ENCODE measurements at places on chromosomes 16 and 17. TPM values are rescaled to one million over a fixed set of nuclear protein-coding genes. Genes with fewer than 3 reads are reported as not detected.

Gene SLC43A2
- total RNA-seq, result 5.2 TPM

Gene OXLD1
- 43.0 TPM for total RNA-seq

Gene TP53TG3B
- not detected for total RNA-seq

DNA sequence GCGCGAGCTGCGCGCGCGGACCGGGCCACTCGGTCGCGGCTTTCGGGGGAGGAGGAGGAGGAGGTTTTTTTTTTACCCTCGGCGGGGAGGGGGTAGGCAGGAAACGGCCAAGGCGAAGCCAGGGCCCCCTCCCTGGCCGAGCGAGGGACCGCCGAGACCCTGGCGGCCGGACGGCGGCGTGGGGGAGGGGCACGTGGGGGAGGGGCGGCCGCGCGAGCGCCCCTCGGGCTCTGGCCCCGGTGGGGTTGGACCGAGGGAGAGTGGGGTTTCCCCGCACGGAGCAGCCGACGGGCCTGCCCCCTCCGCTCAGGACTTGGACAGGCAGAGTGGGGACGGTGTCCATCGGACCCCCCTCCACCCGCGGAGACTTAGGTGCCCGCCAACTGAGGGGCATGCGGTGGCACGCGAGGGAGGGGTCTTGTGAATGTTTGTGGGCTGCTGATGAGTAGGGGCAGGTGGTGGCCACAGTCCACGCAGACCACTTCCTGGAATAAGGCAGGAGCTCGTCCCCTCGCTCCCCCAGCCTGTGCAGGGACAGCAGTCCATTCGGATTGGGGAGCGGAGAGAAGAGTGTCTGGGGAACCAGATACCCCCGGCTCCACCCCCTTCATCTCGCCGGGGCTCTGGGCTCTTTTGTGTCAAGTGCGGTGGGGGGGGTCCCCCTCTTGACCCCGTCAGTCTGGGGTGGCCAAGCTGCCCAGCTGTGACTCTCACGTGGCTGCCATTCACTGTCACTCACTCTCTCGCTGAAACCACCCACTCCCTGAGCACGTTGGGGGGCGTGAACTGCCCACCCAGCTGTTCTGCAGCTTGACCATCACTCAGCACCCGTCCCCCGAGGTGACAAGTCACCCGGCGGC lies 3.0 kb upstream of the CHD3 start:
- H3K27me3 ChIP-seq, result no peaks in the 10 kb centered on the region
- H3K4me1 ChIP-seq, result peaks cover 69% of the 10 kb centered on the region
- H3K27ac ChIP-seq, result peak overlapping the region; percentile 98

- H3K4me1 ChIP-seq, result peaks cover 26% of the 10 kb centered on the region
- no peaks in the 10 kb centered on the region for H3K27me3 ChIP-seq
- DNase-seq, result no peak
- H3K36me3 ChIP-seq, result no peaks in the 10 kb centered on the region
- peak overlapping the region; percentile 44 for H3K27ac ChIP-seq
These were observed 15.2 kb downstream of the C1QTNF1 start for GRCh38 chr17:79039171-79039570.

DNA sequence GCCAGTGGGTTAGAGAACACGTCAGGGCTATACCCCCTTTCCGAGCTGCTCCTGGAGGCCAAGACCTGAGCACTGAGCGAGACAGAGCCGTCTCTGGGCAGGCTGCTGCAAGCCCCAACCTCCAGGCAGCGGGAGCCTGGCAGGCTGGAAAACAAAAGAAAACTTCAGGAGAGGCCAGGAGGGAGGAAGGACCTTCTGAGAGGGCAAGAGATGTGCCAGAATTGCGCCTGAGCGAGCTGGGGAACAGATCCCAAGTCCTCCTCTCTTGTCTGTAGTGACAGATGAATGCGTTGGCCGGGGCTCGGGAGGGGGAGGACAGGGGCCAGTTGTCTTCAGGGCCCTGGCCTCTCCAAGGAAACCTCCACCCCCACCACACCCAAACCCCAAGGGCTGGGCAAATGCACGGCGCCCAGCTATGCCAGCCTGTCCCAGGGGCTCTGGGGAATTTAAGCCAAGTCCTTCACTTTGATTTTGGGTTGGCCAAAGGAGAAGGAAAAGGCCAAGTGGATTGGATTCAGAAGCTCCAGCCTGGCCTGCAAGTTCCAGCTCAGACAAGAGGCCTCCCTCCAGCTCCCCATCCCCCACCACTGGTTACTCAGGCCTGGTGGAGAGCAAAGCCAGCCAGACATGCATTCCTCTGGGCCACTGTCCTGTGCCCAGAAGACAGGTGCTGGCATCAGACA lies 18.1 kb downstream of the SDK2 start:
- no peaks in the 10 kb centered on the region for H3K4me1 ChIP-seq
- H3K4me3 ChIP-seq, result no peak overlapping the region
- no peak overlapping the region for H3K27ac ChIP-seq
- no peaks in the 10 kb centered on the region for H3K27me3 ChIP-seq

- no peak for DNase-seq
- H3K4me3 ChIP-seq, result no peak overlapping the region
- H3K27ac ChIP-seq, result no peak overlapping the region
- H3K36me3 ChIP-seq, result no peaks in the 10 kb centered on the region
These were observed 536.3 kb upstream of the EEF2KMT start for GRCh38 chr16:5633845-5634440.

Gene LCAT
- 33.4 TPM for total RNA-seq

DNA sequence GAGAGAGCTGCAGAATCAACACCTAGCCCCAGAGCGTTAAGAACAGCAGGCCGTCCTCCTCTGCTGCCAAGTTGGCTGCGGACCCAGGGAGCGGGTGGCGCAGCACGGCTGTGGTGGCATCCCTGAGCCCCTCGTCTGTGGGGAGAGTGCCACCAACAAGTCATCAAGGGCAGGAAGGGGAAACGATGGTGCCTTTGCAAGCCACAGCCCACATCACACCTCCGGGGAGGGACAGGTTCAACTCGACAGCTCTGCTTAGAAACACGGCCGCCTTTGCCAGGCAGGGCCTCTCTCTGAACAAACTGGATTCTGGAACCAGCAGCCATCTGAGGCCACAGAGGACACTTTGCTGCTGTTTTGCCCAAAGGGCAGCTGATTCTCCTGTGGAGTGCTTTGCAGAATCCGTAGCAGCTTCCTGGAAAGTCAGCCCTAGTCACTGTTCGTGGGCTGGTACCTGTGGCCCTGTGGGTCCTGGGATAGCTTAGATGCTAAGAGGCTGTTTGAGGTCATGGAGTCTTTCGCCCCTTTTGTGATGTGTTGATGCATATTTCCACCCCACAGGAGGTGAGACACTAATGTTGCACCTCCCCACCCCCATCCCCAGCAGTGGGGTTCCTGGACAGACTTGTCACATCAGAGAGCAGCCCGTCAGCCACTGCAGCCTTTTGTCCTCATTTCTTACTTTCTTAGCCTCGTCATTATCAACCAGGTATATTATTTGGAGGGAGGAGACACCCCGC lies 270.6 kb downstream of the CPPED1 start:
- H3K36me3 ChIP-seq, result no peaks in the 10 kb centered on the region
- DNase-seq, result no peak
- no peaks in the 10 kb centered on the region for H3K27me3 ChIP-seq
- no peak overlapping the region for H3K27ac ChIP-seq

- no peak overlapping the region for H3K4me3 ChIP-seq
- DNase-seq, result no peak
- no peaks in the 10 kb centered on the region for H3K27me3 ChIP-seq
- H3K27ac ChIP-seq, result no peak overlapping the region
- H3K4me1 ChIP-seq, result peaks cover 32% of the 10 kb centered on the region
These were observed 15.2 kb upstream of the C17orf78 start for GRCh38 chr17:37360632-37361031.

Gene COA3
- 89.4 TPM for total RNA-seq

Gene WFIKKN2
- 0.49 TPM for total RNA-seq

DNA sequence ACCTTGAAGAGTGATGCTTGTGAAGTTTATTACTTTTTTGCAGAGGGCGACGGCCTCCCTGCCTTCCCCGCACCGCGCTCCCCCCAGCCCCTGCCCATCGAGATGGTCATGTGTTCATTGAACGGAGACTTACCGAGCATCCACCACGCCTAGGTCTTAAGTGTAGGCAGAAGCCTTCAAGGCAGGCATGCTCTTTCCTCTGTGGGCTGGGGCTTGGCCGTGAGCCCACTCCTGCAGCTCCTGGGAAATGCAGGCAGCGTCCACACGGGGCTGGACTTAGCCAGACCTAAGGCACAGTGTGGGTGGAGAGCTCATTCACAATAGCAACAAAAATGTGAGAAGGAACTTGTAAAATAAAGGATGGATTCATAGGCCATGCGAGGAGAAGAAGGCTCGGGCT lies 19.2 kb downstream of the RNF213 start:
- peaks cover 34% of the 10 kb centered on the region for H3K4me1 ChIP-seq
- H3K27ac ChIP-seq, result no peak overlapping the region
- H3K4me3 ChIP-seq, result no peak overlapping the region
- no peaks in the 10 kb centered on the region for H3K36me3 ChIP-seq
- DNase-seq, result no peak

- peak within 1 kb of the TSS; percentile 45 for H3K4me3 ChIP-seq
- DNase-seq, result no peak
- peaks cover 26% of the 10 kb centered on the region for H3K4me1 ChIP-seq
- H3K27me3 ChIP-seq, result no peaks in the 10 kb centered on the region
- H3K36me3 ChIP-seq, result no peaks in the 10 kb centered on the region
- peak within 1 kb of the TSS; percentile 70 for H3K27ac ChIP-seq
These were observed at the start of gene MT1A for GRCh38 chr16:56637814-56638750. TSS of gene MT1A (plus strand) at chr16:56638666. CDS start at chr16:56638739, 73 bp downstream.

DNA sequence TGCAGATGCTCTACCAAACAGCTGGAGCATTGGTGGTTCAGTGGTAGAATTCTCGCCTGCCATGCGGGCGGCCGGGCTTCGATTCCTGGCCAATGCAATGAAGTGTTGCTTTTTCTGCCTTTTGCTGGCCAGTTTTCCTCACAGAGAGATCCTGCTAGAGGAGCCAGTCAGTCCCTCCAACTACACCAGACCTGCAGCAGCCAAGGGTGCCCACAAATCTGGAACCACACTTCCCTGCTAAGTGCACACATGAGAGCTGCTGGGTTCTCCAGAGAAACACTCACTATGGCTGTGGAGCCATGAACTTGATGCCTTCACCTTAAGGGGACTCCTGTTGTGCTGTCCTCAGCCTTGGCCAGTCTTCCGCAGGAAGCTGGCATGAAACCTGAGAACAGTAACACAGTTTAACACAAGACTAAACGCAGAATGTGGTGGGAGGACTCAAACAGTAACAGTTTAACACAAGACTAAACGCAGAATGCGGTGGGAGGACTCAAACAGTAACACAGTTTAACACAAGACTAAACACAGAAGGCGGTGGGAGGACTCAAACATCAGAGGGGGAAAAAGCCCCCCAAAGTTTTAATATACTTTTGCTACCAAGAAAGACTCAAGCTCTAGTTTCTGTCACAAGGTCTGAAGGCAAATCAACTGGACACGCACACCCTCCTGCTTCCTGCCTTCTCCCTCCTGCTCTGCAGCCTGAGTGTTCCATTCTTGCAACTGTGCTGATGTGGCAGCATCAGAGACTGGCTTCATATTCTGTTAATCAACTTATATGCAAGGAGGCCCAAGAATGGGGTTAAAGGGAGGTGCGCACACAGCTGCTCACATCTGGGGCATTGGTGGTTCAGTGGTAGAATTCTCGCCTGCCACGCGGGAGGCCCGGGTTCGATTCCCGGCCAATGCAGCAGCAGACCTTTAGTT lies 12.0 kb downstream of the VAC14 start:
- peaks cover 13% of the 10 kb centered on the region for H3K36me3 ChIP-seq
- no peaks in the 10 kb centered on the region for H3K27me3 ChIP-seq
- DNase-seq, result peak; percentile 94
- H3K4me3 ChIP-seq, result no peak overlapping the region
- H3K4me1 ChIP-seq, result peaks cover 9% of the 10 kb centered on the region

Gene KRT31
- not detected for total RNA-seq

DNA sequence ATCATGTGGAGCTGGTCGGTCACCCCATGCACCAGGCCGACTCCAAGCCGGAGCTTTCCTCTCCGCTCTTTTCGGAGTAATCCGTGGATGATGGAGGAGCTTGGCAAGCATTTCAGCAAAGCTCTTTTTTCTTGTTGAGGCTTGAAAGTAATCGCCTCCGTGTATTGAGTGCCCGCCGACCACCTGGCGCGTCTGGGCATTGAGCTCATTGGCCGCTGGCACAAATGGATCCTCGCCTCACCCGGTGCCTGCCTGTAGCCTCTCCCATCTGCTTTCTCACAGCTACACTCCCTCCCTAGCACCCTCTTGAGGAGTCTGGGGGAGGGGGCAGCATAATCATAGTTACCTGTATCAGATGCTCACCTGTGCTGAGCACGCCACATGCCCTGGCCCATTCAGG lies 148.9 kb downstream of the CMIP start:
- H3K4me3 ChIP-seq, result no peak overlapping the region
- H3K36me3 ChIP-seq, result no peaks in the 10 kb centered on the region
- no peak overlapping the region for H3K27ac ChIP-seq
- no peak for DNase-seq
- H3K4me1 ChIP-seq, result peaks cover 11% of the 10 kb centered on the region

- no peaks in the 10 kb centered on the region for H3K27me3 ChIP-seq
- no peak for DNase-seq
- H3K27ac ChIP-seq, result no peak overlapping the region
- H3K4me3 ChIP-seq, result no peak overlapping the region
These were observed 36.6 kb downstream of the ANKRD11 start for GRCh38 chr16:89453501-89454321.

DNA sequence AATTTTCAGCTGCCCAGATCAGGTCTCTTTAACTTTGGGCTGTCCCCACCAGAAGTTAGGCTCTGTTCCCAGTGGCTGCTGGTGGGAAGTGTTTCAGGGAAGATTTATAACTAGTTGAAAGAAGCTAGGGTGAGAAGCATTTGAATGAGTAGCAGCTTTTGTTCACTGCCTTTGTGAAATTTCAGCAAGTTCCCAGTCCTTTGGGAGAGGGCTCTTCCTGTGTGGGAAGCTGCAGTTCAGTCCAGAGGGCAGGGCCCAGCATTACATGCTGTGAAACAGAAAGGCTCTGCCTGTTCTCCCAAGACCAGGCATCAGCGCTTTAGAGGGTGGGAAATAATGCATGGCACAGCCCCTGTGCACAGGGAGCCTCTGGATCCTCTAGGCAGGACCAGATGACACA lies 17.8 kb downstream of the PROCA1 start:
- DNase-seq, result no peak
- H3K4me1 ChIP-seq, result no peaks in the 10 kb centered on the region
- H3K27me3 ChIP-seq, result no peaks in the 10 kb centered on the region
- H3K36me3 ChIP-seq, result peaks cover 84% of the 10 kb centered on the region

GRCh38 chr17:79171188-79171587 lies 96.6 kb downstream of the ENGASE start:
- no peaks in the 10 kb centered on the region for H3K27me3 ChIP-seq
- H3K4me3 ChIP-seq, result no peak overlapping the region
- no peaks in the 10 kb centered on the region for H3K4me1 ChIP-seq
- H3K27ac ChIP-seq, result no peak overlapping the region
- DNase-seq, result no peak

- H3K36me3 ChIP-seq, result no peaks in the 10 kb centered on the region
- H3K4me3 ChIP-seq, result no peak overlapping the region
- H3K27ac ChIP-seq, result no peak overlapping the region
- H3K27me3 ChIP-seq, result no peaks in the 10 kb centered on the region
- no peak for DNase-seq
- H3K4me1 ChIP-seq, result peaks cover 6% of the 10 kb centered on the region
These were observed 60.9 kb downstream of the MRTFB start for GRCh38 chr16:14131774-14132695.

Gene MAP2K6
- 10.3 TPM for total RNA-seq
